ENCODE measurements at places on chromosomes 6 and 20.

DNA sequence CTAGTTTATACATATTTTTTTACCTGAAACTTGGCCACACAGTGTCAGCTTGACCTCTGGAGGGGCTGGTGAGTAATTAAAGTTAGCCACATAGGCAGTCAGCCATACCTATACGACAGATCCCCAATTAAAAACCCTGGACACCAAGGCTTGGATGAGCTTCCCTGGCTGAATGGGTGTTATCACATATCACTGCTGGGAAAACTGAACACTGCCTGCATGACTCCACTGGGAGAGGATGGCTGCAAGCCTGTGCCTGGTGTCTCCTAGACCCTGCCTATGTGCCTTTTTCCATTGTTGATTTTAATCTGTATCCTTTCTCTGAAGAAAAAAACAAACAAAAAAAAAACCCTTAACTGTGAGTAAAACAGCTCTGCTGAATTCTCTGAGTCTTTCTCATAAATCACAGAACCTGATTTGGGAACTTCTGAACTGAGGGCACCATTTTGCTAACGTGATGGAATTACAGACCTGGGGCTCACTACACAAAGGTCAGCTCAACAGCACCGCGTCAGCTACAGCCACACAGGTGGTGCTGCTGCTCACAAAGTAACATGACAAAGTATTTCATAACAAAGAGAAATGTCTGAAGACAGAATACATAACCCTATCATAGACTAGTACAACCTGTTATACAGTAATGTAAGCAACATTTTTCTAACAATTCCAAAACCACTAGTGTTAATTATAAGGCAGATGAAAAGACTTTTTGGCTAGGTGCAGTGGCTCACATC lies 97.0 kb downstream of the SLC23A2 start:
- DNase-seq: no peak

- no peak for DNase-seq
Measured at GRCh38 chr20:11156922-11157321, 483.1 kb upstream of the JAG1 start.

DNA sequence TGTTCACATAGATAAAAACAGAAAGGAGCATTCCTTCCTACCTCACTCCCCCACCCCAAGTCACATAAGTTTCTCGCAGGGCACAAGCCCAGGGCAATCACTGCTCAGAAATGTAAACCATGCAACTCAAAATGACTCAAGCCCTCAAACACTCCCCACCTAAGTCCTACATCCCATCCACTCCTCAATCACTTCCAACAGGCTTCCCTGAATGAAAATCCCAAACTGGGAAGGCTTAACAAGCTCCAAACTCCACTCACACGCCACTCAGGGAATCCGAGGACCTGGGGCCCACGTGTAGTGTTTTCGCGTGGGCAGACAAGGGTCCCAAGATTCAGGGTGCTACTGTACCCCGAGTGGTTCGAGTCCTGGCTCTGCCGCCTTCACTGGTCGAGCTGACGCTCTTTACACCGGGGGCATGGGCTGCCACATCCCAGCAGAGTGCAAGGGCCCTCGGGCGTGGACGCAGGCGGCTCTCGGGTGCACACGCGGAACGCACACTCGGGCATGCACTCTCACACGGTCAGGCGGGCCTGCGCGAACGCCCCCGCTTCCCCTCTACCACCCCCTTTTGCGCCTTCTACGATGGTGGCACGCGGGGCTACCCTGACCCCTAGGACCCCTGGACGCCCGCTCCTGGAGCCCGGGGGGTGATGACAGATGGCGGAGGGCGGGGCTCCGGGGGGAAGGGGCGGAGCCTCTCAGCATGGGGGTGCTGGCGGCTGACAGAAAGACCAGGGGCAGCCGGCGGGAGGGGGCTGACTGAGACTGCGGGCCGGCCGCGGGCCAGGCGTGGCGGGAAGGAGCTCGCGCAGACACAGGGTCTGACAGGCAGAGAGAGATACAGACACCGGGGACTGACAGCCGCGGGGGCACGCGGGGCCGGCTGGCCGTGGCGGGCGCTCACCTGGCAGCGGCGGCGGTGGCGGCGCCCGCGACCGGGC lies 657 bp downstream of the ZHX3 start:
- DNase-seq: no peak

GRCh38 chr6:75415804-75416203 lies 77.8 kb downstream of the FILIP1 start:
- DNase-seq: no peak

DNA sequence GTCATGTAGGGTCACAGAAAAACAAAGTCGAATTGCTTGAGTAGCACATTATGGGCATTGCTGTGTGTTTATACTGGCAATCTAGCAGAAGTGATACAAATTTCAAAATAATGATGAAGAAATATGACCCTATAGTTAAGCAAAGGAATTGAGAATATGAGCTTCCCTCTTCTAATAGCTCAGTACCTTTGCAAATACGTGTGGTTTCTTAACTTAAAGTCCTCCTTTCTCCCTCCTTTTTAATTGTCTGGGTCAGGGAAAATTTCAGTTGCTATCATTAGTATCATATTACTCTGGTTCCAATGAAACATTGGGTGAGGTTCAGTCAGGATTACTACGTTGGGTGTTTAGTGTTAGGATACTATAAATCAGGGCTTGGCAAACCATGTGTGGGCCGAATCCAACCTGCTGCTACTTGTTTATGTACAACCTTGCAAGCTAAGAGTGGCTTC lies 166.8 kb upstream of the CARMIL1 start:
- no peak for DNase-seq

- DNase-seq: no peak
Measured at GRCh38 chr6:137111296-137112066, 62.0 kb downstream of the IL22RA2 start.

Measured in right renal cortex interstitium (tissue), 3 donors.